Globus pallidus (tissue), 1 donor: ENCODE measurements at places on chromosomes 7 and 10.

DNA sequence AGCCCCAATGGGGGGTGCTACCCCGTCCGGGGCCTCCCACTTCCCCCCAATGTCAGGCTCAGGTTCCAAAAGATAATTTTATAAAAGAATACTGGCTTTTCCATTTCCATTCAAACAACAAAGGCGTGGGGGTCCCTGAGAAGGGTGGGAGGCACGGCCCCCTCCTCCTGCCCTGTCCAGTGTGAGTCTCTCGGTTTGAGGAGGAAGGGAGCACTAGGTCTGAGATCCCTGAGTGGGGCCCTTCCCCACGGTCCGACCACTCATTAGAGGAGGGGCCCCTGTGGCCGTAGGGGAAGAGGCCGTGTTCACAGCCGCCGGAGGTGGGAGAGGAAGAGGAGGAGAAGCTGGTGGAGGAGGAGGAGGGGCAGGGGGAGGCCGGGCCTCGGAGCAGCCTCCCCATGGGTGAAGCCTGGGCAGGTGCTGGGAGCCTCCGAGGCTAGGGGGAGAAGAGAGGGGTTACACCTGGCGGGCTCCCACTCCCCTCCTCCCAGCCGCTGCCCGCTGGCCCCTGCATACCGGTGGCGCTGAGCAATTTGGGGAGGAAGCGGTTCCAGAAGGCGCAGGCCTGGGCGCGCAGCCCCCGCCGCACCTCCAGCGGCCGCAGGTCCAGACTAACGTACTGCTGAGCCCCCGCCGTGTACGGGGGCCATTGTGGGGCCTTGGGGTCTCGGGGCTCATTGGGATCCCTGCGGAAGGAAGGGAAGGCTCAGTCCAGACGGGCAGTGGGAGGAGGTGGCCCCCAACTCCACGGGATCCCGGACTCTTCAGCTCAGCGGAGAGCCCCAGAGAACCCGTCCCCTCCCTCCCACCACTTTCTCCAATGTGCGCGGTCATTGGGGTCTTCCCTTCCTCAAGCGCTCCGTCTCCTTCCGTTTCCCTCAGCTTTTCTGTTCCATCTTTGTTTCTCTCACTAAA, 1.4 kb upstream of the UFSP1 start:
- DNase-seq: no peak

DNA sequence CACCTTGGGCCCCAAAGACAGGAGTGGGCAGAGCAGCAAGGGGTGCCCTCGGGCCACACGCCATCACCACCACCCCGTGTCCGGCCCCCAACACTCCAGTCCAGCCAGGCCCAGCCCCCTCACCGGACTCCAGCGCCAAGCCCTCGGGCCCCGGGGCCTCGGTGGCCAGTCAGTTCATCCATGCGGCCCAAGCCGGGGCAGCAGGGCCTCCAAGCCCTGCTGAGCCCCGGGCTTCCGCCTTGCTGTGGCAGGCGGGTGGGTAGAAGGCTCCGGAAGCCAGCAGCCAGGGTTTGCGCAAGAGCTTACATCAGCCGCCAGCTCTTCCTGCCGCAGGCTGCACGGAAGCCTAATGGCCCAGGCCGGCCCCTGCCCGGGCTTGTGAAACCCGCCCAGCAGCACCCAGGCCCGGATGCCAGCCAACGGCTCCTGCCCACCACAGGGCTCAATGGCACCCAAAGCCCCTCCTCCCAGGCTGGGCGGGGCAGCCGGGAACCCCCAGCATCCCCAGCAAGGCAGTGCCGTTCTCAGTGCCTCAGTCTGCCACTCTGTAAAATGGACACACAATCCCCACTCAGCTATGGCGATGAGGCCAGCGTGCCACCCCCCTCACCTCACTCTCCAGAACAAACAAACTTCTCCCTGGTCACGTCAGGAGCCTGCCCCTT, 26.5 kb downstream of the TNRC18 start:
- peak; percentile 70 for DNase-seq

DNA sequence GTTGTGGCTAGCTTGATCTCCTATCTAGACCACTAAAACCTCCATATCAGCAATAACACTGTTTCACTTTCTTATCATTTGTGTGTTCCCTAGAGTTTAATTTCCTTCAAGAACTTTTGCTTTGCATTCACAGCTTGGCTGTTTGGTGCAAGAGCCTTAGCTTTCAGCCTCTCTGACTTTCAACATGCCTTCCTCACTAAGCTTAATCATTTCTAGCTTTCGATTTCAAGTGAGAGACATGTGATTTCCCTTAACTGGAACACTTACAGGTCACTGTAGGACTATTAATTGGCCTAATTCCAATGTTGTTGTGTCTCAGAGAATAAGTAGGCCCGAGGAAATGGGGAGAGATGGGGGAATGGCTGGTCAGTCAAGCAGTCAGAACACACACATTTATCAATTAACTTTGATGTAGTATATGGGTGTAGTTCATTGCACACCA, 10.6 kb upstream of the BPGM start:
- no peak for DNase-seq

DNA sequence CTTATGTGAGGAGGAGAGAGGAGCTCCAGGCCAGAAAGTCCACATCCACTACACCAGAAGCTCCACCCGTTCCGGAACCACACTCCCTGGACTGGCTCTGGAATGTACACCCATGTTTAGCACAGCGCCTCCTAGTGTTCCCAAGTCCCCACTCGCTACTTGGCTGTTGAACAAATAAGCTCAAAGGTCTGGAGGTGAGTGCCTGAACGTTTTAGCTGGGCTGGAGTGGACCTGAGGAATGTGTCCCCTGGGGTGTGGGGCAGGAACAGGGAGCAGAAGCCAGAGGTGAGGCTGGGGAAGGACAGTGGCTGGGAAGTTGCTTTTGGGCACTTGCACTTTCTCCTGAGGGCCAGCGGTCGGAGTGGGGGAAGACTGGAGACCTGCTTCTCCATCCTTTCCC, 164.1 kb upstream of the CDCA7L start:
- peak; percentile 90 for DNase-seq

GRCh38 chr10:128007971-128008370, 101.1 kb downstream of the PTPRE start:
- DNase-seq: no peak

GRCh38 chr10:114556236-114557122, 101.6 kb downstream of the ABLIM1 start:
- DNase-seq: no peak

GRCh38 chr7:26381476-26382353, 90.1 kb downstream of the SNX10 start:
- no peak for DNase-seq

DNA sequence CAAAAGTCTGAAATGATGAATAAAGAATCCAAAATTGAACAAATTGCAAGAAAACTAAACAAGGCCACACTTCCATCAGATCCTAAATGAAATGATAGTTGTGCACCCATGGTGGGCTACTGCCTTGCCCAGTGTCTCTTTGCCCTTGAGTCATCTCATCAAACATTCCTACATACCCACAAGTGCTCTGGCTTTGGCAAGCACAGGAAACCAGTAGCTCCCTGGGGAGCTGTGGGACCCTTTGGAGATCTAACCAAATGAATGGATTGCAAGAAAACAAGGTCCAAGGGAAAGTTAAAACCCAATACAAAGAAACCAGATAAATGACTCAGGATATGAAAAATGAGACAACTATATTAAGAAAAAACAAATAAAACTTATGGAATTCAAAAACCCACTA, 129.8 kb upstream of the TMEM229A start:
- no peak for DNase-seq

- no peak for DNase-seq
Observed at GRCh38 chr7:103987451-103987850, 2.0 kb downstream of the RELN start.

- DNase-seq: no peak
Observed at GRCh38 chr7:117148971-117149370, 173.9 kb downstream of the WNT2 start.

- DNase-seq: no peak
Observed at GRCh38 chr7:64312826-64313225, 935 bp upstream of the ZNF736 start.

GRCh38 chr7:42763137-42763551, 148.7 kb downstream of the C7orf25 start:
- no peak for DNase-seq

DNA sequence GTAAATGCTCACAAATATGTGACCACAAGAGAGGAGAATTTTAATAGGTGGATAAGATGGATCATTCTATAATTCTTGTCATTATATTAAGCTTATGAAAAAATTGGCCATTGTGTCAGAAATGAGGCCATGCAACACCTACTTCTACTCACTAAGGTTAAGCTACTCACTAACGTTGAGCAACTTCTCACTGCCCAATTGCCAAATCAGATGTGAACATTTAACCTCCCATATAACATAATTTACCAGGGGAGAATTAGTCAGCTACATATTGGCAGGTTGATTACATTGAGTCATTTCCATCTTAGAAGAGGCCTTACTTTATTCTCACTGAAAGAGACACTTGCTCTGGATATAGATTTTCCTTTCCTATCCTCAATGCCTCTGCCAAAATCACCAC, 211.2 kb upstream of the DGKB start:
- no peak for DNase-seq

GRCh38 chr7:129797214-129797789, 155.5 kb downstream of the UBE2H start:
- DNase-seq: no peak

- DNase-seq: no peak
Observed at GRCh38 chr7:77788327-77788902, 9.8 kb downstream of the TMEM60 start.

DNA sequence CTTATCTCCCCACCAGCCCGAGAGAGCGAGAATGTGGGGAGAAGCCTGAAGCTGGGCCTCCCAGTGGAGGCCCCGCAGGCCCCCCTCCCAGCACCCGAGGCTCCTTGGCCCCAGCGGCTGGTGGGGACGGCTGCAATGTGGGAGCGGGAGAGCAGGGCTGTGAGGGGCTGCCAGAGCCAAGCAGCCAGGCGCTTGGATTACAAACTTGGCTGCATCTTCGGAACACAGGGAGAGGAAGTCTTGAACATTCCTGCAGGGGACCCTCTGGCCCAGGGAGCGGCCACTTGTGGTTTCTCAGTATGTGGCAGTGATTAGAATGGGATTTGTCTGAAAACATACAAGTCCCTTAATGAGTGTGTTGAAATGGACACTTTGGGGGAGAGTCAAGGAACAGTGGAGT, 23.2 kb downstream of the ELN start:
- DNase-seq: no peak

DNA sequence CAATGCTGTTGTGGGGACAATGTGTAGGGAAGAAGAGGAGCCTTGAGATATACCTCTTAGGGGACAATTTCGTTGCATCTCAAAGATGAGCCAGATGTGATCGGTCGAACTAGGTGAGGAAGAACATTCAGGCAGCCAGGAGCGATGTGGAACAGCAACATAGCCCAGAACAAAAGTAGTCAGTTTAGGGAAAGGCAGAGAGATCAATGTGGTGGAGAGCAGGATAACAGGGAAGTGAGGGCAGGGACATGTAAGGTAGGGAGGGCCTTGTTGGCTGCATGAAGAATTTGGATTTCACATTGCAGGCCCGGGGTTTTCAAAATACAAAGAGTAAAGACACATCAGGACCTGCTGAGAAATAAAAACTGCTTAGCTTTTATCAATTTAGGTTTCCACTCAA, 29.1 kb upstream of the MACC1 start:
- DNase-seq: no peak

GRCh38 chr10:110835841-110836240, 35.9 kb upstream of the PDCD4 start:
- DNase-seq: no peak

GRCh38 chr10:77614778-77615625, 22.6 kb downstream of the KCNMA1 start:
- no peak for DNase-seq

GRCh38 chr10:117222552-117222951, 18.4 kb upstream of the SLC18A2 start:
- no peak for DNase-seq

DNA sequence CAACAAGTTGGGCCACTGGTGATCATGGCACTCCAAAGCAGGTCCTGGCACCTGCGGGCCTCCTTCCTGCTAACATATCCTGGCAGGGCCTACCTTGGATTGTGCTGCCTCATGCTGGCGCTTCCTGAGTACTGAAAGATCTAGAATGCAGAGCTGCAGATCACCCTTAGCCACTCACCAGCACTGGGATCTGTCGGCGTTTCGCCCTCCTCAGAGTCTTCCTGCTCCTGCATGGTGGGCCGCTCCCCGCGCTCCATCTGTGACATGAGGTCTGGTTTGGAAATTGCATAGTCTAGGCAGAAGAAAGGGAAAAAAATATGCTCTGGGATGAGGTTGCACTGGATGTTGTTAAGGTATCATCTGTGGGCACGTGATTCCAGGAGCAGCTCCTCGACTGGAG, 10.0 kb downstream of the ZNF777 start:
- DNase-seq: no peak

DNA sequence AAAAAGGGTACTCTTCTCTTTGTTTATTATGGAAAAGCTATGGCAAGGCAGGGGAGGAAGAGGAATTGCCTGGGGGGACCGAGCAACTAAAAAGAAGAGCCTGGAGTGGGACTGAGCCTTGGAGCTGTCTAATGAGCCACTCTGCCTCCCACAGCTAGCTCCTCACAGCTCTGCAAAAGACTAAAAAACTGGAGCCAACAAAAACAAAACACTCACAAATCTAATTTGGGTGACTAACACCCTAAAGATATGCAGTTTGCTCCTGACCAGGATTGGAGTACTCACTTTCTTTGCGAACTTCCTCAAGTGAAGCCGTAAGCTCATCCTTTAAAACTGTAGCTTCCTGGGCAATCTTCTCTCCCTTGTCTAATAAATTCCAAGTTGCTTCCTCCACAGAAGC, 89.4 kb downstream of the CTNNA3 start:
- no peak for DNase-seq

DNA sequence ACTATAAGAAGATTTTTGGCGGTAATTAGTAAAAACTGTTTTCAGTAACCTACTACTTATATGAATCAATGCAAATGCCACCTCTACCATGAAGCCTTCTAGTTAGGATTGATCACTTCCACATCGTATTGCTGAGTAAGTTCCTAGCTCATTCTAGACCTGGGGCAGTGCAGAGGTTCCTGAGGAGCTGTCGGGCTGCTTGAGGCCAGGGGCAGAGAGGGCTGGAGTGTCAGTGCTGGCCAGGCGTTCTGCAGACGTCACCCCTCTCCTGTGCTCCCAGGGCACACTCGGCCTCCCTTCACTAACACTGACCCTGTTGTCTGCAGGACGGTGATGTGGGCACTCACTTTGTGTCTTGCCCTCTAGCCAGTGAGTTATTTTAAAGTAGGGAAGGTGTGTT, 275.7 kb downstream of the CELF2 start:
- no peak for DNase-seq
